ENCODE measurements at places on chromosomes 2 and 18.
A peak's percentile ranks its signal among the peaks of the same experiment; 100 is the strongest.

DNA sequence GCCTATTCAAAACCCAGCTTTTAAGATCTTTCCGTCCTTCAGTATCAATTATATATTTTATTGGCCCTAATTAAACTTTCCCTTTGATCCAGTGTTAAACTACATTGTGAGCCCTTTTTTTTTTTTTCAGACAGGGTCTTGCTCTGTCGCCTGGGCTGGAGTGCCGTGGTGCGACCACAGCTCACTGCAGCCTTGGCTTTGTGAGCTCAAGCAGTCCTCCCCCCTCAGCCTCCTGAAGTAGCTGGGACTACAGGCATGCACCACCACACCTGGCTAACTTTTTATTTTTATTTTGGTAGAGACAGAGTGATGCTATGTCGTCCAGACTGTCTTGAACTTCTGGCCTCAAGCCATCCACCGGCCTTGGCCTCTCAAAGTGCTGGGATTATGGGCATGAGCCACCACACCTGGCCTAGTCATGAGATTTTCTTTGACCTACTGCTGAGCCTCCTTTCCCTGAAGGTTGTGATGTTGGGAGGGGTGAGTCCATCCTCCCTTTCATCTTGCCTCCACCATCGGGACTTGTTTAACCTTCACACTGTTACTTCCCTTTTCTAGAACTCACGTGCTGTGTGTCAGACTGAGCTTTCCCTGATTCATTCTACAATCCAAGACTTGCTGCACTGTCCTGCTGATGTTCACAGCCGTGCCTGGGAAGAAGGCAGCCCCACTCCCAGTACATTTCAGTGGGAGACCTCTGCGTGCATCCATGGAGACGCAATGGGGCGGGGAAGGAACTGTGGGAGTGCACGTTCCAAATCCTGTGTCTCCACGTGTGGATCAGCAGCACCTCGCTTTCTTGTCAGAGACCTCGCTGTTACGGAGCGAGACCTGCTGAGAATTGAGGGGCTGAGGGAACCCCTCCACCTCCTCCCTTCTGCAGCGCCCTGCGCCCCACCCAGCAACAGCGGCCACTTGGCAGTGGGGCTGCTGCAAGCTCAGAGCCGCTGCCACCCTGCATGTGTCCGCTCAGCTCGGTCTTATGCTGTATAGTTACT, 10.8 kb downstream of the OXER1 start:
- DNase-seq: no peak

- no peak for DNase-seq
Observed at GRCh38 chr2:16394072-16394985, 271.3 kb downstream of the CYRIA start.

DNA sequence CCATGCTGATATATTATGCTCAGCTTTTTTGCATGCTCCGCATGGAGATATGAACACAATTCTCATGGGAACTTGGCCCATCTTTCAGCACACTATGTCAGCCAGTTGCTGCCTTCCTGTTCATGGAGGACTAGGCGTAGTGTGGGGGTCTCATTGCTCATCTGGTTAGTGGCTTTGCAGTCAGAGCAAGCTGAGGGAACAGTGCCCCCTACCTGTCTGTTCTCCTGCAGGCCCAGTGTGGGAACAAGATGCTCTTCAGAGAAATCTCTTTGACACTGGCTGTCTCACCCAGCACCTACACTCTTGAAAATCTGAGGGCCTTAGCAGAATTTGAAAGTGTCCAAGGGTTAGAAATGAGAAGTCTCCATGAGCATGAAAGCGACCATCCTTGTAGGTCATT, 47.1 kb downstream of the SPTBN1 start:
- no peak for DNase-seq

DNA sequence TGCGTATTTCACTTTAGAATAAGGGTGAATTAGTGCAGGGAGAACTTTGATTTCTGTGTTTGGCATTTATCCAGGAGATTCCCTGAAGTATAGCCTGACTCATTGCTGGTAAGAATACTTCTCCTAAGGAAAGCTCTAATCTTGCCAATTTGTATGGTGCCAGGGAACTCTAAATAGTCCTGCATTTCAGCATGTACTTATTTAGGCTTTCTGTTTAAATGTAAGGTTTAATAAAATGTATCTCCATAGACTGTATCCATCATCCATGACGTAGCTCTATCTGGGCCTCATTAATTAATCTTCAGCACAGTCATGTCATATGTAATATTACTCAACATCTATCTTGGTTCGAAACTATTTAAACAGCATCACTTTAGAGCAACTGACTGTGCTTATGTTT, 127.7 kb downstream of the DOK6 start:
- no peak for DNase-seq

GRCh38 chr2:34012715-34013302, 413.7 kb upstream of the FAM98A start:
- DNase-seq: no peak

GRCh38 chr18:23703057-23703986, 14.1 kb downstream of the LAMA3 start:
- DNase-seq: no peak

DNA sequence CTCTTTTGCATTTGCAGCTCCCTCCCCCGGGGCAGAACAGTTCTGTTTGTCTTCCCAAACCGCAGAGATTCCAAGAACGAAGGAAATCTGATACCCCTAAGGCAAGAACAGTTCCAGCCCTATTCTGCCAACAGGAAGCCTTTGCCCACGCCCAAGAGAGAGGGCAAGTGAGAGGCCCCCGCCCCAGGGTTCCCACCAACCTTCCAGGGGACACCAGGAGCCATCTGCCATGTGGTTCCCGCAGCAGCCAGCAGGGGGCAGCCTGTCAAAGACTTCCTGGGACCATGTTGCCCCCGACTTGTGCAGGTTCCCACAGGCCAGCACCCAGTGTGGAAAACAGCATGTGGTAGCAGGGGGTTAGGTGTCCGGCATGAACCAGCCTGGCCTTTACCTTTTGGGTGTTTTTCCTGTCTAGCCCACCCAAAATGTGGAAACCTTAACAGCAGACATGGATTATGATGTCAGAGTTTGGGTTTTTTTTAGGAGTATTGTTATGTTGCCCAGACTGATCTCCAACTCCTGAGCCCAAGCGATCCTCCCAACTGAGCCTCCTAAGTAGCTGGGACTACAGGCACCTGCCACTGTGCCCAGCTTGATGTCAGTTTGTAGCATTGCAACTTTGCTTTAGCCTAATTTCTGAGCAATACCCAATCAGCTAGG, 21.7 kb upstream of the EFHD1 start:
- DNase-seq: peak; percentile 93

Data from aorta (tissue), 5 donors.